ELR (cell line): ENCODE measurements at places on chromosomes 1 and 21.

DNA sequence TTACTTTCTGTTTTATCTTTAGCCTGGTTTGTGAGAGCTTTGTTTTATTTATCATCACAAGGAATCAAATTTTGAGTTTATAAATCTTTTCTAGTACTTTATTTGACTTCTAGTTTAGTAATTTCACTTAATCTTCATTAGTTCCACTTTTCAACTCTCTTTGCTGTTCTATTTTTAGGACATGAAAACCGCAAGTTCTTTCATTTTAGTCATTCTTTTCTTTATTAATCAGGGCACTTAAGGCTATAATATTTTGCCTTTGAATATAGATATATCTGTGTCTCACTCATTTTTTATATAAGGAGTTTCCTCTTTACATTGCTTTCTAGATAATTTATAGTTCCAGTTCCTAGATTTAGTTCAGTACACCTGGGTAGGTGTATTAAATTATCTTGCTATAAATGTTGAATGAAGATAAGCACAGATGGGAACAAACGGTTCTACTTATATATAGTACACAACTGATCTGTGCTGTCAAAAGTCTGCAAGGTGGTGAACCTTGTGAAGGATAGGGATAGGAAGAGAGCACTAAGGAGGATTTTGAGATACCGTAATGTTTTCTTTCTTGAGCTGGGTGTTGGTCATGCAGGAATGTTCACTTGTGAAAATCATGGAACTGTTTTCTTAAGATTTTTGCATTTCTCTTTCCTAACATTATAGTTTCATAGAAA is 402.3 kb downstream of the RYR2 start:
- DNase-seq, result no peak

- DNase-seq, result no peak
These were observed 16.5 kb upstream of the ATP6V1G3 start for GRCh38 chr1:198556971-198557370.

- DNase-seq, result peak; percentile 88
These were observed 11.0 kb upstream of the TNFRSF8 start for GRCh38 chr1:12052008-12052573.

GRCh38 chr1:12433323-12434053 is 184.5 kb downstream of the DHRS3 start:
- no peak for DNase-seq

- DNase-seq, result no peak
These were observed 86.7 kb upstream of the PALMD start for GRCh38 chr1:99559166-99559565.

DNA sequence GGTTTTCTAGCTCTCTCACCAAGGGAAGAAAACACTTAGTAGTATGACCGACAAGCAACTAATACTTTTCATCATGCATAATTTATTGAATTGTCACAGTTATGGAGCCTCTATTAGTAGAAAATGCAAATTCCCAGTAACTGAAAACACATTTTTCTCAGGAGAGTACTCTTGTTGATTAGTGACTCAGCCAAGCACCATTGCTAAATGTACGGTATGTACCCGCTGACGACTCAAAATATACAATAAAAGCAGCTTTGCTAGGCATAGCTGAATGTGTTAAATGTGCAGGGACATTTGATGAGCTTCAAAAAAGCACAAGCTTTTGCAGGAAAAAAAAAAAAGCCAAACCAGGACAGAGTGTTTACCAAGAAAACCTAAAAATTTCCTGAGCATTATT is 63.9 kb downstream of the WDR64 start:
- DNase-seq, result no peak

- no peak for DNase-seq
These were observed 54.7 kb upstream of the ZRANB2 start for GRCh38 chr1:71135571-71135970.

DNA sequence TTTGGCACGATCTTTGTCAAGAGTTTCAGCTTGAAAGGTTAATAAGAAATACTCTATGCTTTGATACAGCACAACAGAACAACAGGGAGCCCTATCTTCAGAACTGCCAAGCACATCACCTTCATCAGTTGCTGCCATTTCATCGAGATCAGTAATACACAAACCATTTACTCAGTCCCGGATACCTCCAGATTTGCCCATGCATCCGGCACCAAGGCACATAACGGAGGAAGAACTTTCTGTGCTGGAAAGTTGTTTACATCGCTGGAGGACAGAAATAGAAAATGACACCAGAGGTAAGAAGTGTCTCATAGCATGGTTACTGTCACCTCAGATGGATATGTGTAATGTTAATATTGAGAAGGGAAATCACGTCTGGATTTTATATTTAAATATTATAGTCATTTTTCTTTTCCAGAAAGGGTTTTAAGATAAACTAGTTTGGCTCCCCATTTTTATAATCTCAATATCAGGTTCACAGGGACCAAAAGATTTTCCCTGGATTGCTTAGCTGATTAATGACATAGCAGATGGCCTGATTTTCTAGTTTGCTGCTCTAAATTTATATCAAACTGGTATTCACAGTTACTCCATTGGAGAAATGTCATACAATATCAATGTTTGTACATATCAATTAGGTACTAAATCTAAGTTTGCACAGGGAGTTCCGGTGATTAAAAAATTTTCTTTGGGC is 97.3 kb downstream of the USP25 start:
- DNase-seq, result no peak

DNA sequence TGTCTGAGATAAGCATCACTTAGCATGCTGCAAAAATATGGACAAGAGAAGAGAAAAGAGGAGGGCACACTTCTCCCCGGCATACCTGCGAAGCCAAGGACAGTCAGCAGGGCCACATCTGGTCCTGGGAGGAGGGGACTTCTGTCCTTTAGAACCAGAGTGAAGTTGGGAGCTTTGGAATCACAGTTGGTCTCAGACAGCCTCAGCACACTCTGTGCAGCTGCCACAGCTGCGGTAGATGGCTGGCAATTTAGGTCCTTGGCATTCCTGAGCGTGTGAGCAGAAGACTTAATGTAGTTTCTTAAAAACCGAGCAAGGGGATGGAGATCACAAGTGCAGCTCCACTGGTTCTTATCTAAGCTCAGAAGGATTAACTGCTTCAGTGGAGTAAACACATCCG is 32.3 kb downstream of the LRRC53 start:
- no peak for DNase-seq

- peak; percentile 67 for DNase-seq
These were observed 1.2 kb downstream of the TUT4 start for GRCh38 chr1:52551507-52552235.

DNA sequence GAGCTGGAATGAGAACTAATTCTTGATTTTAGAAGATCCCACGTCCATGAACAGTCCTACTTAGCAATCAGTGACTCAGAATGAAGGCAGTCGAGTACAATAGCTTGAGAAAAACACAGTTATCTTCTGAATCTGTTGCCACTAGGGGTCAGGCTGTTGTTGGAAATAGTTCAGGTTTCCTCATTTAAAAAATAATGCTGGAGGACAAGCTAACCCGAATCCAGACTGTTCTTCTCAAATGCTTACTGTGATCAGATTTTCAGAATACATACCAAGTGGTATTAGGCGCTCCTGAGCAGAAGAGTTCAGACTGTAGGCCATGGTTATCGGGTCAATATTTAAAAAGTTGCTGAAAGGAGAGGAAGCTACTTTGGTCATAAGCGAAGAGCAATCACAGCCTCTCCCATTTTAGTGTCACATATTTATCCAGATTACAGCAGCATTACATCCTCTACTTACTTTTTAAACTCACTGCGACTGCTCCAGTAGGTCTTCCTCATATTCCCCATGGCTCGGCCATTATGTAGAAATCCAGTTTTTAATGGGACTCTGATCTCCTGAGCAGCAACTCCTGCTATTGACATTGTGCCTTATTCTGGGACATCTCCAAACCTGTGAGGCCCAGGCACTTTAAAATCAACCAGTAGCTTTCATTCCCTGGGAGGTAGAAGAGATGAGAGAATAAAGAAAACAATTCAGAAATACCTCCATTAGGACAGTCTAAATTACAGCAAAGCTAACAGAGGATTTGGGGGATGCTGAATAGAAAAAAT is 10.9 kb downstream of the ERRFI1 start:
- DNase-seq, result peak; percentile 90

- DNase-seq, result no peak
These were observed 30.7 kb upstream of the EDN2 start for GRCh38 chr1:41515131-41515678.

- DNase-seq, result peak; percentile 62
These were observed 705 bp downstream of the KHDRBS1 start for GRCh38 chr1:32014199-32014947.

DNA sequence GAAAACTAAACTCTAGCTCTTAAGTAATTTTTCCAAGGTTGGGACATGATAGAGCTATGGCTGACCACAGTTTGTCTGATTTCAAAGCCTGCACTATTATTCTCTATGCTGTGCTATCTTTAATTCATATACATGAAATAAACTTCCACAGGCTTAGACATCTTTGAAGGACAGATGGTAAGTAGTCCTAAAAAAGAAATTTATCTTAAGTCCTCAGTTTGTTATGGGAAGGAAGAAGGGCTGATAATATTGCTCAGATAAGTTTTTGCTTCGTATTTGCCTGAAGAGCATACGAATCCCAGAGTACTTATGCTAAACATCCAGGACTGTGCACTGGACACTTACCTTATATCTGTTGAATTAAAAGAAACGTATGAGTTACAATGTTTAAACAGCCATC is 39.6 kb downstream of the VCAM1 start:
- no peak for DNase-seq

DNA sequence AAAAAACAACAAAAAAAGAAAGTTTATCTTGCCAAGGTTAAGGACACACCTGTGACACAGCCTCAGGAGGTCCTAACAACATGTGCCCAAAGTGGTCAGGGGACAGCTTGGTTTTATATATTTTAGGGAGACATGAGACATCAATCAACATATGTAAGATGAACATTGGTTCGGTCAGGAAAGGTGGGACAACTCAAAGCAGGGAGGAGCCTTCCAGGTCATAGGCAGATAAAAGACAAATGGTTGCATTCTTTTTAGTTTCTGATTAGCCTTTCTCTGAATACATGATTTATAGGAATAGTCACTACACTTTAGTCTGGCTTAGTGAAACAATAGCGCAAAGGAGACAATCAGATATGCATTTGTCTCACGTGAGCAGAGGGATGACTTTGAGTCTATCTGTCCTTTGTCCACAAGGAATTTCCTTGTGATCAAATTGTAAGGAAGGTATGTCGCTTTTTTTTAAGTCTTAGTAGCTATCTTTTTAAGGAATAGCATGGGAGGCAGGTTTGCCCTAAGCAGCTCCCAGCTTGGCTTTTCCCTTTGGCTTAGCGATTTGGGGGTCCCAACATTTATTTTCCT is 23.3 kb upstream of the OVAAL start:
- no peak for DNase-seq

- no peak for DNase-seq
These were observed 22.5 kb upstream of the CAP1 start for GRCh38 chr1:40017951-40018575.

- DNase-seq, result peak; percentile 84
These were observed at the start of gene ANKRD45 for GRCh38 chr1:173669491-173669941. Gene ANKRD45 (minus strand): TSS chr1:173669851. CDS start chr1:173659418, 10,433 bp downstream.

GRCh38 chr1:188715566-188715965 is 1762.1 kb downstream of the BRINP3 start:
- peak; percentile 47 for DNase-seq

DNA sequence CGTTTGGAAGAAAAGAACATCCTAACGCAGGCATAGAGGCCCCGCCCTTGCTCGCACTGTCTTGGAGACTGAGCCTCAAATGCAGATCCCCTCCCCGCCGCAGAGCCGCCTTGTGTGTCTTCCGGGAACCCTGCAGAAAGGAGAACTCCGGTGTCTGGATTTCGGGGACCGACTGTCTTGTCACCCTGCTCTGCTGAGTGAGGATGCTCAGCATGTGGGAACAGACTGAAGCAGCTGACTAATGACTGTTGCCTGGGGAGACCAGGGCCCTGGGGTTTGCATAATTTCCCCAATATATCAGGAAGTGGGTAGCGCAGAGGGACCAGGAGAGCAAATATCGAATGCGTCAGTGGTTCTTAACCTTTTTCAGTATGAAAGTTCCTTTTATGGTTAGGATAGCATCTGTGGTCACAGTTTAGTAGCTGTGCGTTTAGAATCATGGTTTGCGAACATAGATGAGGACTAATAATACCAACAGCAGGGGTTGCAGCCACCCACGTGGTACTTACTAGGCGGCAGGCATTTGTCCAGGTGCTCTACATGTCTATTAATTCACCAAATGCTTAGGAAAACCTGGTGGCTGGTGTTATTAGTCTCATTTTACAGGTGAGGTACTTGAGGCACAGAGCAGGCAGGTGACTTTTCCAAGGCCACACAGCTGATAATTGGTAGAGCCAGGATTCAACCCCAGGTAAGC is 14.3 kb downstream of the GPR137B start:
- DNase-seq, result no peak

DNA sequence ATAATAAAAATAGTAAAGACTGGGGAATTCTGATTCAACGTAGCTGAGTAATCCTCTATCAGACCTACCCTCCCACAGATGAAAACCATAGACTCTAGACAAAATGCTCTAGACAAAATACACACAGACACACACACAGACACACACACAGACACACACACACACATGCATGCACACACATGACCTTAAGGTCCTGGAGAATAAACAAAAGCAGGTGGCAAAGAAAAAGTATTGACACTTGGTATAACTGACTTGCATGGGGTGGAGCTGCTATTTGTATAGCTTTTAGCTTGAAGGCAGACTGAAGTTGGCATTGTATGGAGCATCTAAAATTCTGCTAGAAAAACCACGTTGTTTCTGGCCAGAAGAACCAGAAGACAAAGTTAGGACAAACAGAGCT is 29.3 kb downstream of the C1orf141 start:
- DNase-seq, result no peak

GRCh38 chr1:48480504-48480903 is 8.5 kb upstream of the SPATA6 start:
- DNase-seq, result no peak

DNA sequence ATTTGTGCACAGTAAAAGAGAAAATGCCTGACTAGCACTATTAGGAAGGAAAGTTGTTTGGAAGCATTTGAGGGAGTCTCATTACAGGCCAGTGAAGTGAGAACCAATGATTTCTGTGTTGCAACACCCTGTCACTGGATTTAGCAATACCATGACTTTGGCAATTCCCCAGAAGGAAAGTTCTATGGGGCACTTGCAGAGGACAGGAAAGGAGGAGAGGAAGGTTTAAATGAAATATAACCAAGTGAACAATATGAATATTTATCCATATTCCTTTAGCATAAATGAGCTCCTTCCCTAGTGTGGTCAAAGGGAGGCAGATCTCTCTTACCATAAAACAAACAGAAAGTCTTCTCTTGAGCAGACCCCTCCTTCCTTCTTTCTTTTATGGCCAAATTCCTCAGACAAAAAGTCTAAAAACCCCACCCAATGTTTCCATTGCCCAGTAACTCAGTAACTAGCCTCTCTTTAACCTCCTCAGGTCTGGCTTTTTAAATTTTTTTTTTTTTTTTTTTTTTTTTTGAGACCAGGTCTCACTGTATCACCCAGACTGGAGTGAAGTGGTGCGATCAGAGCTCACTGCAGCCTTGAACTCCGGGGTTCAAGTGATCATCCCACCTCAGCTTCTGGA is 5.5 kb downstream of the TLR5 start:
- DNase-seq, result no peak

GRCh38 chr1:200921571-200922110 is 26.9 kb downstream of the INAVA start:
- no peak for DNase-seq
